ENCODE measurements at places on chromosomes 2 and 18.
A peak's percentile ranks its signal among the peaks of the same experiment; 100 is the strongest.

DNA sequence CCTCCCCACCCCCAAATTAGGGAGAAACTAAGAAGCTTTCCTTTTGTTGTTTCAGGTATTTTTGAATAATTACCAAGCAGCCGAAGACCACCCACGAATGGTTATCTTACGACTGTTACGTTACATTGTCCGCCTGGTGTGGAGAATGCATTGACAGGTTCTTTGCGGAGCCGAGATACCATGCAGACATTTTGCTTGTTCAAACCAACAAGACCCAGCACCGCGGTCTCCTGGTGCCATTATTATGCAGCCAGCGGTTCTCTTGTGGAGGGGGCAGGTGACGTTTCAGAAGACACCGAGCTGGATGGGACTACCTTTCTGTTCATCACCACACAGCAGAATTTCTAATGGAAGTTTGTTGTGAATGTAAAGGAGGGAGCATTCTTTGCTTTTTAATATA lies 43.4 kb downstream of the BCL2L11 start:
- DNase-seq = no peak

GRCh38 chr2:241083091-241083415 lies 19.0 kb downstream of the MTERF4 start:
- DNase-seq = no peak

- DNase-seq = no peak
Observed at GRCh38 chr2:60948926-60949579, 67.7 kb downstream of the REL start.

DNA sequence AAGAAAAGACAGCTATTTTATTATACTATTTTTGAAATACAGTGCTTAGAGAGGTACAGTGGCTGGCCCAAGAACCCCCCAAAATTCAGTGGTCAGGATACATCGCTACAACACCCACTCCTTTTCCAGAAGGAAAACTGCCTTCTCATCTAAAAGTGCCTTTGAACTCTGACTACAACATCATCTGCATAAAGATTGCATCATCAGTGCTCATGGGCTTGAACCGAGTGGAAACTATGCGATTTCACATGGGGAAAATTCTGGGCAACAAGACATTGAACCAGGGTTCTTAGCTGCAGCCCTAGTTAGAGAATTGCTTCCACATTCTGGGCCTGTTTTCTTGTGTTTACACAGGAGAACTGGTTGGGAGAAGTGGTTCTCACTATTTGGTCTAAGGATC lies 294.6 kb upstream of the SLC14A2 start:
- no peak for DNase-seq

DNA sequence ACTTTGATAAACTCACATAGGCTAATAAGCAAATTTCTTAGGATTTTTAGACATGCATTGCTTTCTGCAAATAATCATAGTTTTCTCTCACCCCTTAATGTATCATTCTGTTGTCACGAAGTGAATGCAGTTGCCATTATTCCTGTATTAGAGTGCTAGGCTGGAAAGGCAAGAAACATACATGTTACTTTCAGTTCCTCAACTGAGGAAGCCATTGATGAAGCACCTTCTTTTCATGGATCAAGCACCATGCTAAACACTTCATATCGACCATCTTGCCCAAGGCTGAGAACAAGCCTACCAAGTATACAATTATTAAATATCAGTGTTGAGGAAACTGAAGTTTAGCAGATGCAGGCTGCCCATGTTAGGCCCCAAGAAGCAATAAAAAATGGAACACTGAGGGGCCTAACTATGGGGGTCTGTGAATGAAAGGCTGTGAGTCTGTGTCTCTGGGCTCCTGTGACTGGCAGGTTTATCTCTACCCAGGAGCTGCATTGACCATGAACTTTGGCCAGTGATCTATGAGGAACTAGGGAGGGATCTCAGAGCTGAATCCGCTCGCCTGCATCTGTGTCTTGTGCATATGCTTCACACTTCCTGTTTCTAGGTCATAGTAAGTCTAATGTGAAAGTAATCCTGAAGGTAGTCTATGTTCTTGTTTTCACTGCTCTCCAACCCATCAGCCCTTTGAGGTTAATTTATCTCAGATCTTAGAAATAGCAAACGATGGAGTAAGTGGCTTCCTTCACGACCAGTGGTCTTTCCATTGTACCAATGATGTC lies 16.0 kb upstream of the TSPYL6 start:
- DNase-seq = no peak

DNA sequence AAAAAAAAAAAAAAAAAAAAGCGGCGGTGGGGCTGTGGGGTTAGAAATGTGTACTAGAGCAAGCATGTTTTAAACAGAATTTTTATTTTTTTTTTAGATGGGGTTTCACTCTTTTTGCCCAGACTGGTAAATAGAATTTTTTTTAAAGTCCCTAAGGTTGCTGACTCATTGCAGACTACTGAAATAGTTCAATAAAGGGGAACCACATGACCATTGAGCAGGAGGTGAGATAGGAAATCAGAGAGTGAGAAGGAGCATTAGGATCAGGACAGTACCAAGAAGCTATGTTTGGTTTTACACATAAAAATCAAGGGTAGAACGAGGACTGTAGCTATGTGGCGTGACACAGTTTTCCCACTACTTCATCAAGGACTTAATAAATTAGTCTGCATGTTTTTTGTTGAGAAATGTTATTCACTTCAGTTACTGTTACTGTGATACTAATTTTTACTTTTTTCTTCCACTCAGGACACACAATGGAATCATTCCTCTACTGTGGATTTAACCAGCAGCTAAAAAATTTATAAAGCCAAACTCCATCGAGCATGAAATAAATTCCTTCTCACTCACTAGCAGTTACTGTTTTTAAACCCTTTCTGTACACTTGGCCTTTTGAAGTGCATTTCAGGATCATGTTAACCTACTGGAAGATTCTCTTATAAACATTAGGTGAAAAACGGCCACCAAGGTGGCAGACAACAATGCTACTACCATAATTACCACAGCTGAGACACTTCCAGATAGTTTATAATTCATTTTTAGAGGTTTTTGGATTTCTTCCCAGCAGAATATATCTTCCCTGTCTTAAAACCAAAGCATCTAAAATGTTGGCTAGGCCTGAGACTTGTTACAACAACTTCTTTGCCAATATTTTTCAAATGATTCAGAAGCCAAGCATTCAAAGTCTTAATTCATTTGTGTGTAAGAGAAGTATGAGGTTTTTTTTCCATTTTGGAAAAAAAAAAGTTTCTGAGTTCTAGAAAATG lies 33.2 kb downstream of the LAMA1 start:
- DNase-seq = no peak

- DNase-seq = no peak
Observed at GRCh38 chr2:174774886-174775285, 10.6 kb upstream of the CHRNA1 start.

DNA sequence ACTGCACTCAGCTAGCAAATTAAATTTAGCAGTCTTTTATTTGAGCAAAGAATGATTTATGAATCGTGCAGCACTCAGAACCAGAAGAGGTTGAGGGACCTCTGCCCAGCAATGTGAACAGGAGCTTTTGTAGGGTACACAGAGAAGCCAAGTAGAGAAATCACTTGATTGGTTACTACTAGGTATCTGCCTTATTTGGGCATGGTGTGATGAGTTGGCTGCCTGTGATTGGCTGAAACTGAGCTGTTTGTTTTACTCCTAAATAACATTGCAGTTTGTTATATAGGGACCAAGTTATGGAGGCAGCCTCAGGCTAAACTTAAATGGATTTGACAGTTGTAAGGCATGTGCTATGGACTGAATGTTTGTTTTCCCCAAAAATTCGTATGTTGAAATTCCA lies 122.5 kb downstream of the RDH14 start:
- DNase-seq = no peak

GRCh38 chr2:140454717-140455116 lies 1674.5 kb upstream of the NXPH2 start:
- no peak for DNase-seq

DNA sequence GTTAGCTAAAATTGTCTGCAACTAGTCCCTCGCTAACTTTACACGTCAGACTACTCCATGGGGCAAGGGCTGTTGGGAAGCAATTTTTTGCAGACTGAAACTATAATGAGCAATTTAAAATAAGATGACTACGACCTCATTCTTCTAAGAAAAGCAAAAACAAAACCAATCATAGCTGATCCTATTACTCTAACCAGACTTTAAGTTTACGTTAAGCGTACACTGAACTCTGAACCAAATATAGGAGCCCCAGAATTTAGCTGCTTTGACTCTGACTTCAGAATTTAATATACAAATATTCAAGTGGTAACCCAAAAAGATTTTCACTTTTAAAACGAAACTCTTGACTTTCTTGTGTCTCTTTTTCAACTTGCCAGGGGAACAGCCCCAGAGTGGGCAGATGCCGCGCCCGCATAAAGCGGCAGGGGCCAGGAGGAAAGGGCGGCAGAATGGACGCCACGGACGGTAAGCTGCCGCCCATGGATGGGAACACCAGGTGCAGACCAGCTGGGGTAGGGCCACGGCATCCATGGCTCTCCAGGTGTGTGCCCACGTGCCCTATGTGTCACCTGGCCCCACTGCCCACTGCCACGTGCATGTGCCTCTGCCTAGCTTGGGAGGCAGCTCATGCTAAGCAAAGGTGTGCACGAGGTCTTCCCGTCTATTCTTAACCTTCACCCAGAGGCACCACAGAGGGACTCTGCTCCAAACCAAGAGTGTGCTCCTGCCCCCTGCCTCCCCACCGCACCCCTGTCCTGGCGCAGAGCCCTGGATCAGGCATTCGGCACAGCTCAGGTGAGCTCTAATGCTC lies 217.6 kb downstream of the HDAC4 start:
- no peak for DNase-seq

GRCh38 chr2:134014196-134014960 lies 239.5 kb upstream of the MGAT5 start:
- DNase-seq = no peak

GRCh38 chr18:78160961-78161656 lies 818.5 kb upstream of the SALL3 start:
- no peak for DNase-seq

GRCh38 chr2:216206821-216207220 lies 97.7 kb downstream of the XRCC5 start:
- no peak for DNase-seq

- DNase-seq = no peak
Observed at GRCh38 chr2:109065391-109065734, 63.6 kb upstream of the SH3RF3 start.

DNA sequence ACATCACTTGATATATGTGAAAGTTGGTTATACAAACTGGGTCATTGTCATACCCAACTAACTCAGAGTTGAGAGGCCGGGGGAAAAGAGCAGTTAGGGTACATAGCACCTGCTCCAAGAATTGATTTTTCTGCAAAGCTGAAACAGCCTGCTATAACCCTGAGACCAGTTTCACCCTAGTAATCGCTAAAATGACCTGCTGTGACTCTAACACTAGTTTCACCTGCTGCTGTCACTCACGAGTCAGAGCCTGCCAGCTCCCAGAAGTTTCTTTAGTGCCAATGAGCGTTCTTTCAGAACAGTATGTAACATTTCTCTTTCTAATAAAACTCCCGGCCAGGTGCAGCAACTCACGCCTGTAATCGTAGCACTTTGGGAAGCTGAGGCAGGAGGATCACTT lies 28.0 kb downstream of the SRSF7 start:
- peak; percentile 41 for DNase-seq

DNA sequence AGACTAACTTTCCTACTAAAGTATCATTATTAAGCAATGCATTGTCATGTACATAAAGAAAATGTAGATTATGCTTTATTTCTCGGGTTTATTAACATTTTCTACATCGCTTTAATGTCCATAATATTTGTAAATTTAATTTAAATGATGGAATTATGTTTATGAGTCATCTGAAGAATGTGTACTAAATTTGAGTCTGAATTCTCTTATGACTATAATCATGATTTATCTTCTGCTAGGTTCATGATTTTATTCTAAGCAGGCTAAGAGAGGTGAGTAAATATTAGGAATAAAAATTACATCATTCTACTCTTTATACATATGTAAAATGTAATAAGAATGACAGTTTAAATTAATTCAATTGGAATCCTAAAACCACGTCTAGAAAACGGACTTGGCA lies 206.3 kb upstream of the NOL4 start:
- DNase-seq = no peak

DNA sequence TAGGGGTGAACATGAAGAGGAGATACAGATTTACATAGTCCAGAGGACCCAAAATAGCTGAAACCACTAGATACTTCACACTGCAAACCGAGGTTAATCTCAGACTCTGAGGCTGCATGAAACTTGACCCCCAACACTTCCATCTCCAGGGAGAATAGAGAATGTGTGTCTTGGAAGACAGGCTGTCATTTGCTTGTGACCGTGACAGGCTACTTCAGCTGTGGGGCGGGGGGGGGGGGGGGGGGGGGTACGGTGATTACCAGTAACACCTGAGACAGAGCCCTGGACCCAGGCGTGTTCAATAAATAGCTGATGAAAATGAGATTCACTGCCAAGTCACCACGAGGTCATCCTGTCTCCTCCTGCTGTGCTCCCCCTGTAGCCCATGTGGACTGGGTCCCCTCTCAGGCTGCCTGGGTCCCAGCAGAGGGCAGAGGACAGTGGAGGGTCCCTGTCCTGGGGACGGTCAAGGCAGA lies 5.7 kb upstream of the KLHL29 start:
- no peak for DNase-seq

DNA sequence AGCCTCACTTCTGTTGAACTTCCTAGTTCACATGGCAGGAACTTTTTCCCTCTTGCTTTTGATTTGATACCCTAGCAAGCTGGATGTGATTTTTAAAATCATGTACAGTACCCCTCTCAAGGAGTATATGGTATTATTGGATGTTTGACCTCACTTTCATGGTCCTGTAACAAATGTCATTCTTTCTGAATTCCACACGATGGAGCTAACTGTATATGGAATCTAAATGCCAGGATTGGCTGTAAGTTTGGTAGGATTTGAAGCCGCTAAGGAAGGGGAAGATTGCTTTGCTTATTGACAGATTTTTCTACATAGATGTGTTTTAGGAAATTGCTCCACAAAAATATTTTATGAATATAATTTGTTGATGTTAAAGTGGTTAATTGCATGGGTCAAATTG lies 18.3 kb downstream of the MAIP1 start:
- no peak for DNase-seq

- DNase-seq = no peak
Observed at GRCh38 chr2:64243081-64244036, 99.1 kb upstream of the PELI1 start.

GRCh38 chr2:106061611-106062349 lies 132.3 kb downstream of the UXS1 start:
- no peak for DNase-seq

DNA sequence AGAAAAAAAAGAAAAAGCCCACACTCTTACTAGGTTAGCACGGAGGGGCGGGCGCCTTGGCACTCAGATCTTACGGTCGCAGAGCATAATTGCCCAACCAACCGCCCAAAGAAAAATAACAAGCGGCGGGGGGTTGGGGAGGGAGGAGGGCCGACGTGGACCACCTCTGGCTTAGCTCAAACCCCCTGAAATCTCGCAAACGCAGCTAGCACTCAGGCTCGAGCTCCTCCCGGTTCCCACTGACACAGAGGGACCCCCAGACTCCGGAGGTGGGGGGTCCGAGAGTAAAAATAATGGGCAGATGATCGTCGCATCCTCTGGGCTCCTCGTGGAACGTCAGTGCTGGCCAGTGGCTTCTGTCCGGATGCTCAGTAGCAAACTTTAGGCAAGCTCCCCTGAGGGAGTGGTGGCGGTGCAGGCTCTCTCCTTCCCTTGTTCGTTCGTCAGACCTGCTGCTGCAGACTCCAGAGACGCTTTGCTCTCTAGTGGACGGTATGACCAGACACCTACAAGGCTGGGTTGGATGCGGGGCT lies 12.0 kb downstream of the CATIP start:
- DNase-seq = no peak

GRCh38 chr2:144546933-144547332 lies 27.0 kb upstream of the ZEB2 start:
- no peak for DNase-seq

All from stimulated activated CD4-positive, alpha-beta T cell treated with anti-CD3 and anti-CD28 coated beads, Interleukin-4, amount 100 ng/mL, for 24 hours (primary cell).